ENCODE measurements at places on chromosomes 12 and 14.

DNA sequence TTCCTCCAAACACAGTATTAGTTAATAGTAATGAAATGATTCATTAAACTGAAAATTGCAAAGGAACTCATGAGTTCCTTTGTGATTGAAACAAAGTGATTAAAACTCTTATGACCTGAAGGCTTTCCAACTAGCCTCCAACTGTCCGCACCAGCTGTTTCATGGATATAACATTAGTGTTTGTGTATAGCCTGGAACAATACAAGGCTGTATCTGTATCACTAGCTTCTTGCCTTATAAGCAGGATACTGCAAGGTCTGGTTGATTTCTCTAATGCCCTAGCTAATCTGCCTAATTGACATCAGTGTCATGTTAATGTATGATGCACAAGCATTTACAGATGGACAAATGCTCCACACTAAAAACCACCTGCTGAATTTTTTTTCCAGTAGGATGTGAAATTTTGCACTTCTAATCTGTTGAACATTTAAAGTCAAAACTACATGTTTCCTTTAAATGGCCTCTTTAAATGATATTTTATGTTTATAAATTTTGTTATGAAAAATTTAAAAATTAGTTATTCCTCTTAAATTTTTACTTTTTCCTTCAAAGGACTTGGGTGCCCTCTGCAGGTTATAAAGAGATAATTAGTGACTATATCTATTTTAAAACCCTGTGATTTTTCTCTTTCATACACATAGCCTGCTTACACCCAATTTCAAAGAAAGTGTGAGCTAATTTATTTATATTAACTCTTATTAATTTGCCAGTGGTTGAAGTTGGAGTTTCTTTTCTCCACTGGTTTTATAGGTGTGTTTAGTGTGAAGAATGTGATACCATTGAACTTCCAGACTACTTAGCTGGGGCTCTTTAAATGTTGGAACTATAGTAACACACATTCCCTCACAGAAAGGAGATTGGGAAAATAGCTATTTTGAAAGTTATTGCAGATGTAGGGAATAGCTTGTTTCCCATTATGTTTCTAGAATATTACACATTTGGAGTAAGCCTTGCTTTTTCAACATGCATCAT, 25.4 kb downstream of the AP5M1 start:
- peak; percentile 17 for DNase-seq

GRCh38 chr14:102840771-102841528, 63.7 kb downstream of the TRAF3 start:
- DNase-seq: no peak

DNA sequence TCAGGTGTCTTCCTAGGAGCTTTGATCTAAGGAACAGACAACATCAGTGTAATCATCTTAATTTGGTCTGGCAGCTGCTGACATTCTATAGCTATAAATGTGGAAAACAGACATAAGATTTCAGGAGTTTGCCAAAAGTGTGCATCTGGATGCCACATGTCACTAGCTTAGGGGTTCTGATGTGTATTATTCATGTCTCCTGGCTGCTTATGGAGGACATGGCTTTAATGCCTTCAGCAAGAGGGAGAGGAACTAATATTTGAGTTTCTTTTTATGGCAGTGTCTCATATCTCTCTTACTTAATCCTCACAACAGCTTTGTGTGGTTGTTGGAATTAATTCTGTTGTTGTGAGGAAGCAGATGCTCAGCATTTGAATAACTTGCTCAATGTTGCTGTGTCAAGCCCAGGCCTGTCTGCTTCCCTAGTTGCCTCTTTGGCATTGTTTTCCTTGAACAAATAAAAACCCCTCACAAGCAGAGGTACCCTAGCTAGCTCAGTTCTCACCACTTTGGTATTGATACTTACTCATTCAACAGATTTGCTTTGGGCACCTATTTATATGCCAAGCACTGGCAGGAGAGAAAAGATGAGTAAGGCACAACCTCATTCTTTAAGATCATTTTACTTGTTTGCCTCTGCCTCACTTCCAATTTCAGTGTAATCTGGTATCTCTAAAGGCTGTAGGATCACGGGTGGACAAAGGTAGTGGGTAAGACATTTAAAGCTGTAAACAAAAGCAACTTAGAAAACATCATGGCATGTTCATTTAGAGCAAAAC, 39.8 kb upstream of the EID3 start:
- DNase-seq: no peak

DNA sequence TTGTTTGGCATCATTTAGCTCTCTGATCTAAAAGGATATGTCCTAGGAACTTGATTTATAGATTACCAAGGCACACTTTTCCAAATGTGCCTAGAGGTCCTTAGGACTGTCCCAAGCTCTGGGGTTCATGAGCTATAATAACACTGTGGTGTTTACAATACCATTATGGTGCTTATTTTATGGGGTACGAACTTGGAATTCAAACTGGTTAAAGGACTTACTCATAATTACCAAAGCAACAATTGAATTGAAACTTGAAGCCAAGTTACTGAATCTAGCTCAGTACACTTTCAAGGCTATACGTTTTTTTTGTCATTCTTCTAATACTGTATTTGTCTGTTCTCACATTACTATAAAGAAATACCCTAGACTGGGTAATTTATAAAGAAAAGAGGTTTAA, 9.6 kb upstream of the TEP1 start:
- DNase-seq: no peak

- DNase-seq: no peak
Measured at GRCh38 chr12:106141452-106141851, 2.7 kb upstream of the NUAK1 start.

DNA sequence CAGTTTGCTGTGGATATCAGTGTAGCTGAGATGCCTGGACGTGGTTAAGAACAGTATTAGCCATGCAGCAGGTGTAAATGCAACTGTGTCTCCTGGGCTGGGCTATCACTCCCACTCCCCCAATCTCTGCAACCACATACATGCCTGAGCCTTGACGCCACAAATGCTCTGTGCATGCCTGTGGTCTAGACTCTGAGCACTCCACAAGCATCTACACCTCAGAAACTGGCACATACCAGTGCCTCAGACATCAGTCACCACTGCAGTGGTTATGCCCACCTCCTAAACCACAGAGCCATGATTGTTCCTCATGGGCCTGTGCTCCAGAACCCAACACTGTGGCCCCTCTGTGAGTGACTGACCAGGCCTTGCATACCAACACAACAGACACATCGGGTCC, 226.8 kb upstream of the ALG10 start:
- DNase-seq: no peak

GRCh38 chr12:26179826-26180225, 15.5 kb upstream of the SSPN start:
- no peak for DNase-seq

DNA sequence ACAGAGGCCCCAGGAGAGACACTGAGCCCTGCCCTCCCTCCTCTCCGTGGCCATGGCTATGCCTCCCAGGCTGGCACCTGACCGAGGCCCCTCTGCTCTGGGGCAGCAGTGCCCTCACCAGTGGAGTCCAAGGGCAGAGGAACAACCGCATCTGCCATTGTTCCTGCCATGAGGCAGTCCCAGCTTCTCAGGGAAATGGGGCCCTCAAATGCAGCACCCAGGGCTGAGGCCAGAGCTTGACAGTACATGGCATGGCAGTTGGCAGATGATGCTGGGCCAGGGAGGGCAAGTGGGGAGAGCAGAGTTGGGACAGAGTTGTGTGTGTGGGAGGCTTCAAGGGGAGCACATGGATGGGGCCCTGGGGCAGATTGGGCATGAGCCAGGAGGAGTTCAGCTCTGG, 21.1 kb upstream of the KRT77 start:
- no peak for DNase-seq

DNA sequence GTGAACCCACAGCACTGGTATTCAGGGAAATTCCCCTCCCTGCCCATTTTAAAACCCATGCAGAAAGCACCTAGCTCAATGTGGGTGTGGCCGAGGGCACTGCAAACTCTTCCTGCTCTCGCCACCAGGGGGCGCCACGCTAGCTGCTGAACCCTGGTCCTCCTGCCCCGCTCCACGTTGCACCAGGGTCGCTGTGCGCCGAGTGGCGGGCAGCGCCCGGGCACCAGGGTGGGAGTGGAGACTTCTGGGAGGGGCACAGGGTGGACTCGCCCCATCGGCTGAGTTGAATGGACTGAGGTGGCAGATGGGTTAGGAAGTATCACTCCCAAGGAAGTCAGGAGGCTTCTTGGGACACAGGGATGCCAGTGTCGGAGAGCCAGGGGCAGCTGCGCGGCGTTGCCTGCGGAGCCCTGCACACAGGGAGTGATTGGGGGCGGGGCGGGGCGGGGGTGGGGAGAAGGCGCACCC, 48.1 kb upstream of the BCL11B start:
- peak; percentile 73 for DNase-seq

GRCh38 chr14:65501328-65501727, 88.8 kb downstream of the FUT8 start:
- no peak for DNase-seq

DNA sequence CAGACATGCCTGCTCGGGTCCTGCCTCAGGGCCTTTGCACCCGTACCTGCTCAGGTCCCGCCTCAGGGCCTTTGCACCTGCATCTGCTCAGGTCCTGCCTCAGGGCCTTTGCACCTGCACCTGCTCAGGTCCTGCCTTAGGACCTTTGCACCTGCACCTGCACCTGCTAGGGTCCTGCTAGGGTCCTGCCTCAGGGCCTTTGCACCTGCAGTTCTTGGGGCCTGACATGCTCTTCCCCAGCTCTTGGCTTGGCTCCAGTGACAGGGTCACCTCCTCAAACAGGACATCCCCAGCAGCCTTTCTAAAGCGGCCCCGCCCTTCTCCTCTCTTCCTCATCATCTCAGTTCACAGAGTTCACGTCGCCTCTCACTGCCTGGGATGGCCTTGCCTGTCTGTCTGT, 54.9 kb upstream of the NCOR2 start:
- DNase-seq: peak; percentile 13

GRCh38 chr12:64713376-64713775, 45.8 kb downstream of the GNS start:
- DNase-seq: no peak

- DNase-seq: no peak
Measured at GRCh38 chr12:95709152-95709551, 81.4 kb downstream of the NTN4 start.

GRCh38 chr12:67710582-67710981, 62.0 kb downstream of the DYRK2 start:
- no peak for DNase-seq

GRCh38 chr12:14963520-14963919, 2.1 kb upstream of the ARHGDIB start:
- no peak for DNase-seq

DNA sequence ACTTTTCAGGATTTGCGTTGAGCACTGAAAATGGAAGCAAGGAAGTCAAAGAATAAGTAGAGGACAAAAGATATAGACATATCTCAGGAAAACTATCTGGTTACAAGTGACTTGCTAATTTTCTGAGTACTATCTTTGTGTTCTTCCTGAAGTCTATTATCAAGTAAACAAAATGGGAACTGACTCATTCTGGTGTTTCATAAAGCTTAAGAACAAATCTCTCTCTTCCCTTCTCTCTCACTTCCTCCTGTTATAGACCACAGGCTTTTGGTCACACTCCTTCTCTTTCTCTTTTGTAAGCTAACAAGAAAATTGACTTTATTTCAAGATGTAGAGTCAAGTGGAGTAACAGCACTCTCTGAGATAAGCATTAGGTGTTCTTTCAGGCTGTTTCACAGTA, 406.6 kb upstream of the SYT1 start:
- DNase-seq: no peak

GRCh38 chr12:49540229-49541139, 1.7 kb downstream of the KCNH3 start:
- DNase-seq: no peak

- DNase-seq: no peak
Measured at GRCh38 chr12:62224601-62225000, 35.6 kb upstream of the USP15 start.

GRCh38 chr12:2689879-2690278, 104.9 kb upstream of the FKBP4 start:
- no peak for DNase-seq

DNA sequence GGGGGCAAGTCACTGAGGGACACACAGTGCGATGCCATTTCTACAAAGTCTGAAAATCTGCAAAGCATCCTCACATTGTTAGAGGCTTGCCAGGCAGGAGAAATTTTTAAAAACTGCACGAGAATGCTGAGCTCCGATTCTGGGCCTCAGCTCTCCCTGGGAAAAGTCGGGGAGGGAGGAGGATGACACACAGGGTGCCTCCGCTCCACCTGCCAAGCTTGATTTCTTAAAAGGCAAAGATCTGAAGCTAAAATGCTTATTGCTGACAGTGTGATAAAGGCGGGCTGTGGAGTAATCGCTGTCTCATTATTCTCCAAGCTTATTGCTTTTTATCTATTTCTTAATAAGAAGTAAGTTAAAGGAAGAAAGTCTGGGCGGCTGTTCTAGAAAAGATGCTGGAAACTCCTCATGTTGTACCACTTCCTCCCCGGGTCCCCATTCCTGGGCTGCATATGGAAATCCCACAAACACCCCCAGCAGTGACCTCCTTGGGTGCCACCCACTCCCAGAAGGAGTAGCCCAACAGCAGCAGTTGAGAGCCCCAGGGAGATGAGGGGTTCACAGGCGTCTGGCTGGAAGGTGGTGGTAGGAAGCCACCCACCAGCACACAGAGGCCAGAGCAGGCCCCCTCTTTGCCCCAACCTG, 55.0 kb downstream of the CCDC85C start:
- no peak for DNase-seq

DNA sequence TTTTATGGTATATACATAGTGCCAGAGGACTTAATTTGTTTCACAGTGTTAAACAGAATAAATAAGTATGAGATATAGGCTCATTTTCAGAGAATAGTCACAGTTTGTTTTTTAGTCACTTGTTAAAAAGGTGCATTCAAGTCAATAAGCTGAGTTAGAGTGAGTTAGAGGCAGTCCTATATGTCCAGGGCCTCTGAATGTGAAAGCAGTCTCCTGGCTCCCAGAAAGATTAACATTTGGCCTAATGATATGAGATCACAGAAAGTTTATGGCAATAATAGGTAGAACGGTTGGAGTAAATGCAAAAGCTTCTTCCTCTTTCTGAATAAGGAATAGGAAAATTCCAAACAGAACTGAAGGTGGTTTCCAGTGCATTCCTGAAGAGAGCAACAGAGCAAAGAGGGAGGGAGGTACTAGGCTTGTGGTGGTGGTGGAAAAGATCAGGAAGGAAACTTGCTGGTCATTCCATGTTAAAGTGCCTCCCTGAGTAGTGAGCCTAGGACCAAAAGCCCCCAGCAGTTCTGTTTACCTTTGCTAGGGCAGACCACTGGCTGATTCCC, 54.4 kb downstream of the SLC38A4 start:
- no peak for DNase-seq

GRCh38 chr12:116236976-116237375, 40.5 kb downstream of the MED13L start:
- DNase-seq: no peak

- no peak for DNase-seq
Measured at GRCh38 chr12:57830393-57830792, 11.9 kb upstream of the AVIL start.

DNA sequence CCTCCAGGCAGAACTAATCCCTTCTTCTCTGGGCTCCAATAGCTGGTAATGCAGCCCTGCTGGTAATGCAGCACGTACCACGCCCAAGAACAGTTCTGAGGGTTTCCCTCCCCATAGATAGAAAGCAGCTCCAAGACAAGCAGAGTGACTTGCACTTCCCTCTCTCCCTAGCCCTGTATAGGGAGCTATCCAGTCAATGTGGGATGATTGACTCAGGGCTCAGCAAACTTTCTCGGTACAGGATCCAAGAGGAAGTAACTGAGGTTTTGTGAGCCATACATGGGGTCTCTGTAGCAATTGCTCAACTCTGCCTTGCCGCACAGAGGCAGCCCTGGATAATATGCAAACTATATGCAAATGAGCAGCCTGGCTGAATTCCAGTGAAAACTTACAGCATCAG, 15.5 kb upstream of the FKBP4 start:
- peak; percentile 20 for DNase-seq

GRCh38 chr14:98957211-98958047, 314.6 kb downstream of the BCL11B start:
- DNase-seq: no peak

Measured in NAMALWA (cell line).